Amniotic stem cell (primary cell): ENCODE measurements at places on chromosomes 13 and 19.

DNA sequence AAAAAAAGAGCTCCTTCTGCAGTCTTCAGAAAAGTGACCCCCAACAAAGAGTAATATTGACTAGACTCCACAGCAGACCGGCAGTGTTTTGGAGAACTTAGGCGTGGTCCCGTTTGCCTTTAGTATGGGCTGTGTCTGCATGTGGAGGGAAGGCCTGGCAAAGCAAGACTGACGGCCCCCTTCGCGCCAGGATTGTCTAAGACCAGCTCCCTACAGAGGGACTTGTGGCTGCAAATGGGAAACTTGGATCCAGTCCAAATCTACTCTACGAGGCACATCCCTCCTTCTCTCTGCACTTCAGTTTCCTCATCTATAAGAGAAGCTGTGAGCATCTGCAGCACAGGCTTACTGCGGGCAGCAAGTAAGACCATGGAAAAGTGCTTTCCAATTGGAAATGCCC is 350.0 kb downstream of the ZNF536 start:
- DNase-seq: no peak

GRCh38 chr13:113216254-113217048 is 7.0 kb downstream of the CUL4A start:
- no peak for DNase-seq

DNA sequence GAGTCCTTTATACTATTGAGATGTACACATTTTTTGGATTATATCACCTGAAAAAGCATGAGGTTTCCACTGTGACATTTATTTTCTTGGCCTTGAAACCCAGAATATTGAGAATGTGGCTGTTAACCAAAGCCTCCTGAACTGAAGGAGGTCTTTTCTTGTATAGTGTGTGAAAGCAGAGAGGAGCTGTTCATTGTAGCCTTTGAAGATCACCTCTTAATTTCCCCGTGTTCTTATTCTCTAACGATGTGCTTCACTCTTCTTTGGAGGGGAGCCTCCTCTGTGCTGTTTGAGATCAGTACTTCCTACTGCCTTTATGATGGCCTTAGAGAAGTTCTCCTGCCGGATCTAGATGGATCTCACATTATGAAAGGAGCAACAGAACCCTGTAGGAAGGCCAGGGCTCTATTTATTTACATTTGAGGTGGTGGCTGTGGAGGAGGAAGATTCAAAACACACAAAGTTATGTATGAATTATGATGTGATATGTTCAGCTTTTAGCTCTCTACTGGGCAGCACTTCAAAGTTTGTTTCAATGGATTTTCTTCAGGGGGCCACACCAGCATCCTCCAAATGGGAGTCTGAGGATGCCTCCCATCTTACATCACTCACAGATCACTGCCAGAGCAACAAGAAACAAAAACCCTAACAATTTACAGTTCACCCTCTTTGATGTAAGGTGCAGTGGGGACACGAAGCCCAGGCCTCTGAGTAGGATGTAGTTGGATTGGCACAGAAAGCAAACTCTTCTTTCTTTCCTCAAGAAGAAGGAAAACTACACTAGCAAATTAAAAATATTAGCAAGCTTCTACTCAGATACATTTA is 322.3 kb downstream of the DLEU7 start:
- DNase-seq: no peak

GRCh38 chr13:98089246-98089645 is 53.6 kb upstream of the FARP1 start:
- DNase-seq: no peak

DNA sequence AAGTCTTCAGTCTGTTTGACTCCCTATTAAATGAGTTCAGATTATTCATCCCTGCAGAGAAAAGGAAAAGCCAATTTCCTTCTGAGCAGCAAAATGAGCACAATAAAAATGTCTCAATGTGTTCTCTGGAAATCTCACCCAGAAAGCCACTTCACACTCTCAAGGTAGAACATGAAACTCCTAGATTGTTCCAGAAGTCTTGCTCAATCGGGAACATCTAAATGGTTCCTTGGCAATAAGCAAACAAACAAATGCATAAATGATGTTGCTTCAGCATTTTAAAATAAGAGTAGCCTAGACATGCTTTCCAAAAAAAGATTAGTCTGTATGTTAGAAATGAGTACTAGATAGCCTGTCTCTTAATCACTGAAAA is 59.7 kb upstream of the TNFRSF19 start:
- DNase-seq: no peak

DNA sequence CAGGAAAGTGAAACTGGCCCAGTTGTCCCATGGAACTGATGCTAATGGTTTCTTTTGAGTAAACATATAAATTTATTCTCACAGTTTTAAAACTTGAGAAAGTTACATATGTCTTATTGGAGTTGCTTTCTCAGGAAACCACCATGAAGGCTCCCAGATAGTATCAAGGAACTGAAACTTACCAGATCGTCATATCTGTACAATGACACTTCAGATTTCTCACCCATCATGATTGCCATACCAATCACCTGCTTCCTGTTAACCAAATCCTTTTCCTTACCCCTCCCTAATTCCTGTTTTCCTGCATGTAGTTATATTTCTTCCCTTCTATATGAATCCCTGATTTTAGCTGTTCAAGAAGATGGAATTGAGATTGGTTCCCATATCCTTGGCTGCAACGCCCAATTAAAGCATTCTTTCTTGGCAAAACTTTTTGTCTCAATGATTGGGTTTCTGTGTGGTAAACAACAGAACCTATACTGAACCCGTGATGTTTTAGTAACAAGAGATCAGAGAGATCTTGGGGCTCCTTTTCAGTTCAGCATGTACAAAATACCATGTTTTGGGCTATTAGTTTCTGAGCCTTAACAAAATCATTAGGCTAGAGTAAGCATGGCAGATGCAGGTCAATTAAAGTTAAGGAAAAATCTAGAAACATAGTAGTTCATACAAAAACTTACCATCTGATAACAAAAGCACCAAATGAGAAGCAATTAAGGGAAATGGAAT is 781.3 kb upstream of the MIR17HG start:
- no peak for DNase-seq

- DNase-seq: peak; percentile 28
Observed at GRCh38 chr19:46748325-46749109, 2.3 kb upstream of the STRN4 start.

- DNase-seq: no peak
Observed at GRCh38 chr19:17331045-17331558, 3.6 kb downstream of the ANO8 start.

DNA sequence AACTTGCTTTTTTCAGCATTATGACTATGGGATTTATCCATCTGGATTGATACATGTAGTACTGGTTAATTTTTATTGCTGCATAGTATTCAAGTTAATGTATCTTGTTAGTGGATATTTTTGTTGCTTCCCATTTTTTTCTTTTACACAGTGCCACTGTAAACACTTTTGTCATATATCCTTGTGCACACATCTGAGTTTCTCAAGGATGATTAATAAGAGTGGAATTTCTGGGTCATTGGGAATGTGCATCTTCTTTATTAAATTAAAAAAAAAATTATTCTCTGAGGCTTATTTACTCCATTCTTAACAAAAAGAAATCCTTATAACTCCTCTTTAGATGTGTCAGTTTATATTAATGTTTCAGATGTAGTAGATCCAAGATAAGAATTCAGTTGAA is 27.3 kb downstream of the B3GLCT start:
- DNase-seq: no peak

DNA sequence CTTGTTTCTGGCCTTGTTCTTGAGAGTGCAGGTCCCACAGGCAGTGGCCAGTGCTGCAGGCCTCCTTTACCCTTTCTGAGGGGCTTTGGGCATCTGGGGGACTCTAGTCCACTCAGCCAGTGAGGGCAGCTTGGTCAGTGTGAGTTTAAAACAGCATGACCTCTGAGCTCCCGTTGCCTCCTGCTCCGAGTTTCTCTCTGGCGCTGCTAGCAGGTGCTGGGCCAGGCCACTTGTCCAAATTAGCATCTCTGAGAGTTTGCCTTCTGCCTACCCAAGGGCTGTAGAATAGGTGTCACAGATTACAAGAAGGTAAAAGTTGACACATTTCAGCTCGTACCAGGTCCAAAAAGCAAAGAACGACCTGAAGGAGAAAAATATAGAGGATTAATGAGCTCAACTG is 105.9 kb downstream of the SIPA1L3 start:
- no peak for DNase-seq
